Stimulated activated CD8-positive, alpha-beta memory T cell treated with anti-CD3 and anti-CD28 coated beads, Interleukin-4, amount 100 ng/mL, for 4 hours (primary cell): ENCODE measurements at places on chromosomes 2 and 18.

GRCh38 chr2:210901326-210901725, 344.9 kb downstream of the CPS1 start:
- no peak for DNase-seq

DNA sequence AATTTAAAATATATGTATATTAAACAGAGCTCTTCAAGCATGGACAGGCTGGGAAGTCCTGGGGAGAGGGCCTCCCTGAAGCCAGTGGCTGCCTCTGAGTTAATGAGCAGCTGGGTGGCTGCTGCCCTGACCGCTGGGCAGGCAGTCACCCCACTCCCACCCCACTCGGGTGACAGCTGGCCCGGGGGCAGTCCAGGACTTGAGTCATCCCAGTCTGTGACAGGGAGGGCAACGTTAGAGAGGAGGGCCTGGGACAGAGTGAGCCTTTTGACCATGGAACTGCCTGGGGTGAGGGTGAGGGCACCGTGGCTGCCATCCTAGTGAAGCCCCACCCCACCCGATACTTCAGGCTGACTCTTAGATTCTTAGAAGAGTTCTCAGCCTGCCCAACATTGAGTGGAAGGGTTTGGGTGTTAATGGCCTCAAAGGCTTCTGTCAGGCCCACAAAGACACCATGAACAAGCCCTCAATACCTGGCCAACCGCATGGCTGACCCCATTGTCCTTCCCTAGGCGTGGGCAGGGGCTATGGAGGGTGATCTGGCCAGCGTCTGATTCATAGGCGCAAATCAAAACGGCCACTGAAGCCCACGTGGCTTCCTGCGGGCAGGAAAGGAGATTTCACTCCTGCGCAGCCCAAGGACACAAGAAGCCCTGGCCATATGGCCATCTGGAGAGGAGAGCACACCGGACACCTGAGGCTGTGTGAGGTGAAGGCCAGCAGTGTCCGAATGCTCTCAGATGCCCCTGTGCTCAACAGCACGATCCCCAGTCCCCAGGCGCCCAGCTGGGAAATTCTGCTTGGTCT, 47.5 kb downstream of the MRPS5 start:
- no peak for DNase-seq

- no peak for DNase-seq
Measured at GRCh38 chr2:142843731-142844130, 33.7 kb upstream of the KYNU start.

DNA sequence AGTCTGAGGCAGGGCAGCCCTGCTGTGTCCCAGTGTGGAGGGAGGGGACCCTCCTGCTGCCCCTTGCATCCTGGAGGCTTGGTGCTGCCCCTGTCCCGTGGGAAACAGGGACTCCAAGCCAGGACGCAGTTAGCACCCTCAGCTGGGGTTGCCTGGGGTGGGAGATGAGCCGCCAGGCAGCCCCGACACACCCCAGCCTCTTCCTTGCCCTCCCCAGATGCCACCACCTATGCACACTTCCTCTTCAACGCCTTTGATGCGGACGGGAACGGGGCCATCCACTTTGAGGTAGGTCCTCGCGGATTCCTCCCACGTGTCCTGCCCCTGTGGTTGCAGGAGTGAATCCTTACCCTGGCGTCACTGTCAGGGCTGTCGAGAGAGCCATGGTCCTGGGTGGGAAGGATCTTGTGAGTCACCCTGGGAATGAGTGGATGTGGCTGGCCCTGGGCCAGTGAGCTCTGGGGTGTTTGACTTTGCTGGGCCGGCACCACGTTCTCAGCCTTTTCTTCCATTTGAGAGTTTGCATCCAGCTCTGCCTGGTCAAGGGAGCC, 27.5 kb upstream of the FAHD2A start:
- DNase-seq: no peak

DNA sequence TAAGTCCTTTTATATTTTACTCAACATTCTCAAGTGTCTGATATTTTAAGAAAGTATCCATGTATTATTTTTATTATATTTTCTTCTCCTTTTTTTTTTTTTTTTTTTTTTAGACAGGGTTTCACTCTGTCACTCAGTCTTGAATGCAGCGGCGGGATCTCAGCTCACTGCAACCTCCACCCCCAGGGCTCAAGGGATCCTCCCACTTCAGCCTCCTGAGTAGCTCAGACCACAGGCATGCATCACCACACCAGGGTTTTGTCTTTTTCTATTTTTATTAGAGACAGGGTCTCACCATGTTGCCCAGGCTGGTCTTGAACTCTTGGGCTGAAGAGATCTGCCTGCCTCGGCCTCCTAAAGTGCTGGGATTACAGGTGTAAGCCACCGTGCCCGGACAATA, 212.1 kb downstream of the TCF4 start:
- DNase-seq: no peak

GRCh38 chr18:7248877-7249276, 18.0 kb downstream of the LRRC30 start:
- DNase-seq: no peak

GRCh38 chr2:205762881-205763280, 80.6 kb downstream of the NRP2 start:
- no peak for DNase-seq

DNA sequence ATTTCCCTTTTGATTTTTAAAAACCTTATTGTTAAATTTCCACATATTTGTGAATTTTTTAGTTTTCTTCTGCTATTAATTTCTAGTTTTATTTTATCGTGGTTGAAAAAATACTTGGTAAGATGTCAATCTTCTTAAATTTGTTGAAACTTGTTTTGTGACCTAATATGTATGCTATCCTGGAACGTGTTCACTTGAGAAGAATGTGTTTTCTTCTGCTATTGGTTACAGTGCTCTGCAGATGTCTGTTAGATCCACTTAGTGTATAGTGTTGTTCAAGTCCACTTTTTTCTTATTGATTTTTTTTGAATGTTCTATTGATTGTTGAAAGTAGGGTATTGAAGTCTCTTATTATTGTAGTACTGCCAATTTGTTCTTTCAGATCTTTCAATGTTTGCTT, 116.5 kb upstream of the NETO1 start:
- DNase-seq: no peak

DNA sequence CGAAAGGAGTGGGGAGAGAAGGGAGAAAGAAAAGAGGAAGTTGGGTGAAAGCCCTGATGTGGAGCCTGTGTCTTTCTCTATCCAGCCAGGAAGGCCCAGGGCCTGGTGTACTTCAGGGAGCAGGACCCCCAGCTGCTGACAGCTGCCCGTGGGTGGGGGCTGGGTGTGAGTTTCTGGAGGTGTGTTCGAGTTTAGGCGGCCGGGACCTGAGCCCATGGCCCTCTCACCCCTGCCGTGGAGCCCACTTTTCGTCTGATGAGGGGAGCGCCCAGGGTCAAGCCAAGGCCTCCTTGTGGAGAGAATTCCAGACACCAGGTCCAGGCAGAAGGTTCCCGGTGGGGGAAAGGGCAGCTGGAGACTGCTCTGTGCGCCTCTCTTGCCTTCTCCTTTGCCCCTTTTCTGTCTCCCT, 2.2 kb downstream of the SIX3 start:
- no peak for DNase-seq

DNA sequence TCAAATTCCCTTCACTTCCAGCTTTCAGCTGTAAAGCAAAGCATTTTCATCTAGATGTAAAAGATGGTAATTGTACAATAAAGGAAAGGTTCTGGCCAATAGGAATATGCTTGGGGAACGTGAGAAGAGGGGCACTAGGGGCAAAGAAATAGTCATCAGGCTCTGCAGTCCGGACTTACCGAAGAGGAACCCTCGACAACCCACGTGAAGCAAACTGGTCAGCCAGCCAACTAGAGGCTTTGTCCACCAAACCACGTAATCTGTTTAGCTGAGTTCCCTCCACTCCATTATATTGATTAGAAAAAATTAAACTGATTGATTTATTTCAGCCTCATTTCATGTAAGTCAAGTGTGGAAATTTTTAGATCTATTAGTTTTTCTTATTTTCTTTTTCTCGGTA, 300.4 kb upstream of the FANCL start:
- no peak for DNase-seq

- no peak for DNase-seq
Measured at GRCh38 chr2:157587576-157587975, 41.1 kb downstream of the ACVR1C start.

DNA sequence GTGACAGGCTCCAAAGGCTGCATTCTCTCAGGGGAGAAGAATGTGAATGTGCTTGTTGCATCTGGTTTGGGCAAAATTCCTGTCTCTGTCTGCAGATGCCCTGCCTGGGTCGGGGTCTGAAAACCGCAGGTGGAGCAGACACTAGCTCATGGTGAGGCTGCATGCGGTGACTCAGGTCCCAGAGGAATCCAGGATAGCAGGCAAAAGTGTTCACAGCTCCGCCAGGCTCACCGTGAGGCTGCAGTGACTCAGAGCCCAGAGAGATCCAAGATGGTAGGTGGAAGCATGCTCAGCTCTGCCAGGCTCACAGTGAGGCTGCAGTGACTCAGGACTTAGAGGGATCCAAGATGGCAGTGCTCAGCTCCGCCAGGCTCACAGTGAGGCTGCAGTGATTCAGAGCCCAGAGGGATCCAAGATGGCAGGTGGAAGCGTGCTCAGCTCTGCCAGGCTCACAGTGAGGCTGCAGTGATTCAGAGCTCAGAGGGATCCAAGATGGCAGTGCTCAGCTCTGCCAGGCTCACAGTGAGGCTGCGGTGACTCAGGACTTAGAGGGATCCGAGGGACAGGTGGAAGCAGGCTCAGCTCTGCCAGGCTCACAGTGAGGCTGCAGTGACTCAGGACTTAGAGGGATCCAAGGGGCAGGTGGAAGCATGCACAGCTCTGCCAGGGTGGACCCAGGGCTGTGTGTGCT, 200.5 kb downstream of the ACKR3 start:
- DNase-seq: no peak

GRCh38 chr2:11397513-11397912, 53.1 kb upstream of the ROCK2 start:
- DNase-seq: no peak

GRCh38 chr2:26464390-26465265, 13.3 kb downstream of the OTOF start:
- no peak for DNase-seq

- DNase-seq: no peak
Measured at GRCh38 chr18:21857871-21858270, 117.3 kb downstream of the MIB1 start.

GRCh38 chr2:62440281-62440946, 65.6 kb downstream of the TMEM17 start:
- DNase-seq: no peak

GRCh38 chr2:63058144-63058920, 7.7 kb downstream of the OTX1 start:
- DNase-seq: no peak

GRCh38 chr2:175461839-175462238, 280.3 kb upstream of the ATP5MC3 start:
- no peak for DNase-seq

DNA sequence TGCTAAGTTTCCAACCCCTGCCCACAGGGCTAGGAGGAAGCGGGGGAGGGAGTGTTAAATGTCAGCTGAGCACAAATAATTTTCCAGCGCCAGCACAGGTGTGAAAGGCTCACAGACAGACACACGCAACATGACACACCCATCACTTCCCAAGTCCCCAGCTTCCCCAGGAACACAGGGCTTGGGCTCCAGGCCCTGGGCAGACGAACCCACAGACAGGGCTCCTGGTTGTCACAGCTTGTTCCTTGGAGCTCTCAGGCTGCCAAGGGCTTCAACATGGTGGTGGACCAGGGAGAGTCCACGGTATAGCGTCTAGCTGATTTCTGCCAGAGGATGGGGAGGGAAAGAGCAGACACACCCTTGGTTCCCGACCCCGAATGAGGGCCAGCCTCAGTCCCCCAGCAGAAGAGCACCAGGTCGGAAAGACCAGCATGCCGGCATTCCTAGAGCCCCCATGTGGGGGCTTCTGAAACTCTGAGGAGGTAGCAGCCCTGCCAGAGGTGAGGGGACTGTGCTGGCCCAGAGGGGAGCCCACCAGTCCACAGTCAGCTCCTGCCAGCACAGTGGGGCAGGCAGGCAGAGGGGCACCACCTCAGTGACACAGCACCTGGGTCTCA, 1.9 kb downstream of the DUSP2 start:
- DNase-seq: no peak

DNA sequence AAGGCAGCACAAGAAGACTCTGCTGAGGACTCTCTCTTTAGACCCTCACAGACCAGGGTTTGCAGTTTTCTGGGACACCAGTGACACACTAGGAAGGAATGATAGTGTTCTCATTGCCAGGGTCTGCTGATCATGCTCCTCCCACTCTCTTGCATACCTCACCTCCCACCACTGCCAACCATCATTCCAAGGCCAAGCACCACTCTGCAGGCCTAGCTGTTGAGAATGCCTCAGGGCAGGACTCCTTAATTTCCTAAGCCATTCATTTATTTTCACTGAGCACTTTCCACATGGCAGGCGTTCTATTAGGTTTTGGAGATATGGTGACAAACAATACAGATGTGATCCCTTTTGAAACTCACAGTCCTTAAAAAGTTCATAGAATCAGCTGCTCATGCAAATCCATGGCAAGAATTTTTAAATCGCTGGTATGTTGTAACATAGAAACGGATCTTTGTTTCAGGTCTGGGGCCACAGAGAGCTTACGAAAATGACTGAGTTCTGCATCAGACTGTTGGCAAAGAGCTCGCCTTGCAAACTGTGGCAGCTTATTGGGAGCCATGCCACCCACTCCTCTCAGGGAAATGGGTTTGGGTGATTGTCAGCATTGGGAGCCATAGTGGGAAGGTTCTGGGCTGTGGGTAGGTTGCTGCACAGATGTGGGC, 78.5 kb downstream of the XDH start:
- DNase-seq: no peak

GRCh38 chr2:33068261-33068660, 121.5 kb downstream of the LTBP1 start:
- DNase-seq: no peak

DNA sequence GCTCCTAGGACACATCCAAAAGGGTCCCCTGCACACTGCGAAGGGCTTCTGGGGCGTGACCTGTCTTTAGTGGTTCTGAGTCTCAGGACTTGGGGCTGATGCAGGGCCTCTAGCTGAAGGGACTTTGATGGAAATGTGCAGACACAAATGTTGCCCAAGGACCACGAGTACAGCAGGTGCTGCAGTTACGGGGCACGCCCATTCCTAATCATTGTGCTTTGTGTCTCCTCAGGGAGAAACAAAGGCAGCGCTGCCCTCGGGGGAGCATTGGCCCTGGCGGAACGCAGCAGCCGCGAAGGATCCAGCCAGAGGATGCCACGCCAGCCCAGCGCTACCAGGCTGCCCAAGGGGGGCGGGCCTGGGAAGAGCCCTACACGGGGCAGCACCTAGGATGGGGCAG, 8.0 kb downstream of the TUBA3E start:
- no peak for DNase-seq

- no peak for DNase-seq
Measured at GRCh38 chr2:85669549-85669948, 1.6 kb upstream of the SFTPB start.
